ENCODE measurements at places on chromosomes 5 and 9. TPM values are rescaled to one million over a fixed set of nuclear protein-coding genes. Genes with fewer than 3 reads are reported as not detected.

DNA sequence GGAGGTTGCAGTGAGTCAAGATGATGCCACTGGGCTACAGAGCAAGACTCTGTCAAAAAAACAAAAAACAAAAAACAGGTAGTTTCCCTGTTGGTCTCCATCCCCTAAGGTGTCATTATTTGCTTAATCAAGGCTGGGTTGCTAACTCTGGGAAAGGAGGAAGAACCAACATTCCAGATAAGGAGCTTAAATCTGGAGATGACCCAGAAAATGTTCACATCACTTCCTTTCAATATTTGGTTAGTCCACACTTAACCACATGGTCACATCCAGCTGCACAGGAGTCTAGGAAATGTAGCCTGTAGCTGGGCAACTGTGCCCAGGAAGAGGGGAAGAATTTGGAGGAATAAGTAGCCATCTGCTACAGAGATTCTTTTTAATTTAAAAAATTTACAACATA, 25.9 kb upstream of the MEGF9 start:
- no peak for ATAC-seq

GRCh38 chr5:35335752-35336151, 105.5 kb upstream of the PRLR start:
- no peak for ATAC-seq

GRCh38 chr5:15286650-15287049, 213.3 kb upstream of the FBXL7 start:
- no peak for ATAC-seq

- ATAC-seq = no peak
Measured at GRCh38 chr9:131982102-131982501, 97.6 kb downstream of the MED27 start.

The GDA gene
- total RNA-seq = not detected

GRCh38 chr9:3455717-3456116, 70.1 kb downstream of the RFX3 start:
- no peak for ATAC-seq

The SPATA31A3 gene
- not detected for total RNA-seq

DNA sequence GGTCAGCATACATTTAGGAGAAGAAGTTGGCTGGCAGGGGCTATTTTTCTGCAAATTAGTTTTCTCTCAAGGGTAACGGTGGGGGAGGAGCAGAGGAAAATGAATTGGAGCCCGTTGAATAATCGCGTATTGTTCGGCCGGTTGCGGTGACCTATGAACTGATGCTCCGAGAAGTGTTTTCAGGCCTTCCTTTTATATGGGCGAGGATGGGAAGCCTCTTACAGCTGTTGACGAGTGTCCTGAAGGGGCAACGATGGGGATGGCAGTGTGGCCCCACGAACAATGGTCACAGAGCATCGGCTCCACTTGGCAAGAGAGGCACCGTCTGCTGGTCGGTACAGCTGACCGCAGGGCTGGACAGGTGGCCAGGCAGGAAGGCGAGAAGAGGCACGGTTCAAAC, 400.7 kb downstream of the ZSWIM6 start:
- no peak for ATAC-seq

- no peak for ATAC-seq
Measured at GRCh38 chr5:85823462-85824426, 794.0 kb upstream of the COX7C start.

DNA sequence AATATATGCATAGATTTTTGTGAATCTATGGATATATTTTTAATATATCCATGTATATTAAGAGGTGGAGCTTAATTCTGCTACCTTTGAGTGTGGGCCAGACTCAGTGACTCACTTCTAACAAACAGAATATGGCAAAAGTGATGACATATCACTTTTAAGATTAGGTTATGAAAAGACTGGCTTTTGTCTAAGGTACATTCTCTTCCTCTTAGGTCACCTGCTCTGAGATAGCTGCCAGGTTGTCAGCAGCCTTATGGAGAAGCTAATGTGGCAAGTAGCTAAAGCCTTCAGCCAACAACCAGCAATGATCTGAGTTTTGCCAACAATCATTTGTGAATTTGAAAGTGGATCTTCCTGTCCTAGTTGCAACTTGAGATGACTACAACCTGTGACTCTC, 83.8 kb downstream of the ANKRD31 start:
- no peak for ATAC-seq

DNA sequence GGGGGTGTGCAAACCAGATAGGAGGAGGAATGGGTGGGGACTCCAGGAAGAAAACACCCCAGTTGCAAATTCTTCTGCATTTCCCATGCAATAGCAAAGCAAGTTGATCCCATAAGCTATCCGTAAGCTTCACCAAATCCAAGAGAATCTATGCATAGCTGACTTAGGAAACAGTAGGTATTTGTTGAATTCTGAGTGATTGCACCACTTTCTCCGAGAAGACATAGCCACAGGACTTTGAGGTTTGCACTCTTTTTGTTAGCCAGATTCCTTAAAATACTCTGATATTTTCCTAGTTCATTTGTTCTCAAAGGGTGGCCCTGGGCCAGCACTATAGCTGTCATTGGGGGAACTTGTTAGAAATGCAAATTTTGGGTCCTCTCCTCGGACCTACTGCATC, 271.9 kb downstream of the SLIT3 start:
- ATAC-seq = no peak

- no peak for ATAC-seq
Measured at GRCh38 chr5:40321514-40321913, 358.2 kb upstream of the PTGER4 start.

- no peak for ATAC-seq
Measured at GRCh38 chr5:72325566-72326305, 5.6 kb downstream of the PTCD2 start.

DNA sequence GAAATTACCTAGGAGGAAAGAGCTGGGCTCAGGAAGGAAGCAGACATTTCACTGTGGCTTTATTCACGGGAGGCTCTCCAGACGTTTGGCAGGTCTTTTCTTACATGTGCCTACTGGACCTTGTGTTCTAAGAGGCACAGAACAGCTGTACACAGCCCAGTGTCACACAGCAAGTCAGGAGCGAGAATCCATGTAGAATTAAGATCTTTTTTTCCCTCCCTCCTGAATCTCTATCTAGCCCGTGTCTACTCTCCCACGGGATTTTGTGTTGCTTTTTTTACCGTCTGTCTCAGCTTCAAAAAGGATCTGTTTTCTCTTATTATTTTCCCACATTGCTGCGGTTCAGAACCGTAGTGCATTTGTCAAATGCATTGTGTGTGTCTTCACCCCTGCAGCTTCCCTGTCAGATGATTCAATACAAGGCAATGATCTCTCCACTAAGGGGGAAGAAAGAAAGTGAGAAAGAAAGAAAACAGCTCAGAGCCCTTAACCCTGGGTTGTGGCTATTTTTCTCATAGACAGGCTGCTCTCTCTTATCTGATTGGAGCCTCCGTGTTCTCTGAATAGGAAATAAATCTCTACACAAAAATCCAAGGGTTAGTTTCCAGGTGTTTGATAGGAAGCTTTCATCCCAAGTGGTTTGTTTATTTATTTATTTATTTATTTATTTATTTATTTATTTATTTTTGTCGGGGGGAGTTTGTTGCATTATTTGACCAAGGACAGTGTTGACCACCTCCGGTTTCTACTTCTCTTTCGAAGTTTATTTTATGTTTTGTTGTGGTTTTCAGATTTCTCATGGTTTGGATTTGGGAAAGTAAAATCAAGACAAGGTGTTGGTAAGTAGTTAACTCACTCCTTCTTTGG, 191.0 kb downstream of the NTRK2 start:
- ATAC-seq = no peak

The LCN10 gene
- 1.0 TPM for total RNA-seq

GRCh38 chr5:124480964-124481363, 265.5 kb downstream of the ZNF608 start:
- ATAC-seq = no peak

- ATAC-seq = no peak
Measured at GRCh38 chr5:67249590-67249895, 52.9 kb upstream of the CD180 start.

DNA sequence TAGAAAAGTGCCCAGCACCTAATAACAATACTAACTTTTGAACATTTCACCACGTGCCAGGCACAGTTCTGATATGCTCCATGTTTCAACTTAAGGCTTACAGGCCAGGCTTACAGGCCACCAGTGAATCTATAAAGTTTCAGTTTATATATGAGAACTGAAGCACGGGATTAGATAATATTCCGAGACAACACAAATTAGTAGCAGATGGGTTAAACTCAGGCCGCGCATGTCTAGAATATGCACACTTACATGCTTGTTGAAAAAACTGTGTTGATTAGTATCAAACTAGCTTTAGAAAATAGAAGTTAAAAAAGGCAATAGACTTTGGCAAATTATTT, 587.9 kb downstream of the MTRR start:
- ATAC-seq = no peak

DNA sequence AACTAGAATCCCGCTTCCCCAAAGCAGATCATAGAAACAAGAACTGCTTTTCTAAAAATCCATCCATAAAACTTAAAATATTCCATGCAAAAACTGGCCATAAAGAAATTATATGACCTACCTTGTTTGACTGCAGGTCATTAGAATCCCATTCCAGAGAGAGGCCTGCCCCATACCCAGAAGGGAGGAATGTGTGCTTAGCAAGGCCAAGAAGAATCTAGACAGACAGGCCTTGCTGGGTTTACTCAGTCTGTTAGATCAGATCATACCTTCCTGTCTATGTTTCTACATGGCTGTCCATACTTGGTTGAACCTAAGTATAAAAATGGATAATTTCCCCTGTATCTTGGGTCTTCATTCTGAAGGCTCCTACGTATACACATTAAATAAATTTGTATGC, 358.8 kb upstream of the TRPC7 start:
- ATAC-seq = no peak

DNA sequence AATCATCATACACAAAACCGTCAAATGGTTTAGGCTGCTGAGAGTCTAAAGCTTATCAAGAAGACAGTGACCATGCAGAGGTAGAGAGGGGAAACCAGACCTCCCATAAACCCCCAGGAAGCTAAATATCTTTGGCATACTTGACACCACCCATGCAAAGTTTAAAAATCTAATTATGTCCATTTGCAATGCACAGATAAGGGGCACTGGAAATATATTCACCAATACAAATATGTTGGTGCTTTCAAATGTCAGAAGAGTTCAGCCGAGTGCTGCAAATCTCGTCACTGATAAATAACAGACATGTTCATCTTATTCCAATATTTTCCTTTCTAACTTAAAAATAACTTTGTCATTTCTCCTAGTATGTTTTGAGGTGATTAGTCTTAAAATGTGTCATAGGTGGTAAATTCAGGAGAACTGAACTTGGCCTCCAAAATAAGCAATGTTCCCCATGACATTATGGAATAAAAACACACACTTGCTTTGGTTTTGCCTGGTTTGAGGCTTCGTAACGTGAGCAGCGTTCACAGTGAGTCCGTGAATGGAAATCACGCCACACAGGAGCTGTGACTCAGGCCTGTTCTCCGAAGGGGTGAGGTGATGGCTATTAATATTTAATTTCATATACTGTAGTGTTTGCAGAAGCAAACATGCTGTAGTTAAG, 182.2 kb downstream of the AOPEP start:
- peak; percentile 34 for ATAC-seq

The GABRA6 gene
- total RNA-seq = not detected

DNA sequence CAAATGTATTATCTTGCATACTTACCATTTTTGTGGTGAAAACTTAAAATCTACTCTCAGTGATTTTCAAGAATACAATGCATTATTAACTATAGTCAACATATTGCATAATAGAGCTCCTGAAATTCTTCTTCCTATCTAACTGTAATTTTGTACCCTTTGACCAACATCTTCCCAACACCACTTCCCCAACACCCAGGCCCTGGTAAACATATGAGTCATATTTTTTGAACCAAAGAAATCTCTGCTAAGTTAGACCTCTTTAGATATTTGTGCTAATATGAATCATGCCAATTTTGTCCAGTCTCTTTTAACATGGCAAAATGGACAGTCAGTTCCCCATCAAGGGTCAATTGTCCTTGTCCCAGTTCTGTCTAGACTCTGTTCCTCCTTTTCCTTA, 18.5 kb upstream of the RGS7BP start:
- ATAC-seq = no peak

- no peak for ATAC-seq
Measured at GRCh38 chr5:59547731-59548130, 345.8 kb downstream of the PDE4D start.

DNA sequence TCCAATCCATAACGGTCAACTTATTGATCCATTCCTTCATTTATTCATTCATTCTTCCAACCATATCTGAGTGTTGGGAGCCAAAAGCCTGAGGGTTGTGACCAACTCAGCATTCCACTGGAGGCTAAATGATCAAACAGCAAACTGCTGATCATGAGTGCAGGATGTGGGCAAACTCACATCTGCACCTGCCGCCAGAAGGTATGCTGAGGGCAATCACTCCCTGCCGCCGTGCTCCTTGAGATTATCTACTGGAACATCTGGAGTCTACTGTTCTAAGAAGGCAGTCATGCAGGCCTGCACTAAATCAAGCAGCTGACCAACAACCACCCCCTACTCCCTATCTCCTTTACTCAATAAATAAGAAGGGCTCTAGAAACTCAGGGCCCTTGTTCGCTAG, 184.0 kb downstream of the TTLL11 start:
- no peak for ATAC-seq

DNA sequence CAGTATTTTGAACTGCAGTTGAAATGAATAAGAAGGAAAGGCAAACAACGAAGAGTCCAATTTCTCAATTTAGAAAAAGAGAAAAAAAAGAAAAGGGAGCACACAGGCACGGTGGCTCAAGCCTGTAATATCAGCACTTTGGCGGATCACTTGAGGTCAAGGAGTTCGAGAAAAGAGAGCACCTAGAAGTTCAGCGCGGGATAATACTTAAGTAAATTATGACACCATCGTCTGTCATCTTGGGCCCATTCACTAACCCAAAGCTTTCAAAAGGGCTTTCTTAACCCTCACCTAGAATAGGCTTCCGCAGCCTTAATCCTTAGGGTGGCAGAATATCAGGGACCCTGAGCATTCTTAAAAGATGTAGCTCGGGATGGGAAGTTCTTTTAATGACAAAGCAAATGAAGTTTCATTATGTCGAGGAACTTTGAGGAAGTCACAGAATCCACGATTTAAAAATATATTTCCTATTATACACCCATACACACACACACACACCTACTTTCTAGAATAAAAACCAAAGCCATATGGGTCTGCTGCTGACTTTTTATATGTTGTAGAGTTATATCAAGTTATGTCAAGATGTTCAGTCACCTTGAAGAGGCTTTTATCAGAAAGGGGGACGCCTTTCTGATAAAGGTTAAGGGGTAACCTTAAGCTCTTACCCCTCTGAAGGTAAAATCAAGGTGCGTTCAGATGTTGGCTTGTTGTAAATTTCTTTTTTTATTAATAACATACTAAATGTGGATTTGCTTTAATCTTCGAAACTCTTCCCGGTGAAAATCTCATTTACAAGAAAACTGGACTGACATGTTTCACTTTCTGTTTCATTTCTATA, 602 bp upstream of the CD274 start:
- ATAC-seq = peak; percentile 18

Measured in activated T-helper 17 cell treated with anti-CD3 and anti-CD28 coated beads, Interleukin-2, amount 50 U/mL, for 72 hours (primary cell).